AG10803 (cell line): ENCODE measurements at places on chromosomes 3 and 15.

DNA sequence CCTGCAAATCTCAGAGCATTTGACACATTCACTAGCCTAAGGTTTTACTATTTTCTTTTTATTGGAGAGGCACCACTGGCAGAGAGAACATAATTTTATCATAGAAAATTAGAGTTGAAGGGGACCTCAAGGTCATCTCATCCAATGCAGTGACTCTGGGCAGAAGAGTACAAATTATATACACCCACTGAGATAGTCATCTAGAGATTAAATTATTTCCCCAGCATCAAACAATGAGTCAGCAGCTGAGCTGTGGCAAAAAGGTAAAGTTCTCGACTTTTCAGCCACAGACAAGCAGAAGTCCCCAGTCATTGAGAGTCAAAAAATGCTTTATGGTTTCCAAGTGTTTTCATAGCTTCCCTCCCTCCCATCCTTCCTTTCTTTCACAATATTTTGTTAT lies 39.3 kb upstream of the SEMA6D start:
- DNase-seq: no peak

DNA sequence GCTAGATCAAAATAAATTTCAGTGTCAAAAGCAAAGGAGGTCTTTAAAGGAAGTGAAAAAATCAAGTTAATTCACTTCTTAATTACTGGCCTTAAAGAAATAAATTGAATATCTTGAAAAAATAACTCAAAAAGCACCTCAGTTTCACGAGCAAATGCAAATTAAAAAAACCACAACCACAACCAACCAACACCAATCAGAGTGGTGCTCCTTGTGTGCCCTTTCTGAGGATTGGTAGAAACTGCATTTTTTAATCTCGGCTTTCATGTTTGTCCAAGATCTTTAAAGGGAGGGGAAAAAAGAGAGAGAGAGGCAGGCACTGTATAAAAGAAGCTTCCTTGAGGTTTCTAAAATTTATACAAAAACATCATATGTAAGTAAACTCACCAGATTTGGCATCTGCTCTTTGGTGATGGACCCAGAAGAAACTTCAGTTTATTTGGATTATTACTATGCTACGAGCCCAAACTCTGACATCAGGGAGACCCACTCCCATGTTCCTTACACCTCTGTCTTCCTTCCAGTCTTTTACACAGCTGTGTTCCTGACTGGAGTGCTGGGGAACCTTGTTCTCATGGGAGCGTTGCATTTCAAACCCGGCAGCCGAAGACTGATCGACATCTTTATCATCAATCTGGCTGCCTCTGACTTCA lies at the start of gene GPR15:
Gene GPR15 (plus strand): TSS at position 357 of the 653 bp plus-strand sequence. CDS start 56 bp downstream, at position 413.
- no peak for DNase-seq

GRCh38 chr15:57061696-57062095 lies 143.3 kb downstream of the TCF12 start:
- no peak for DNase-seq

GRCh38 chr3:71057526-71057894 lies 526.0 kb downstream of the FOXP1 start:
- no peak for DNase-seq

GRCh38 chr15:34810443-34811129 lies 15.2 kb upstream of the ACTC1 start:
- DNase-seq: peak; percentile 99

- DNase-seq: no peak
These were observed 5.1 kb downstream of the TTC21A start for GRCh38 chr3:39112535-39112934.

GRCh38 chr3:146895026-146895749 lies 290.0 kb upstream of the PLSCR5 start:
- peak; percentile 96 for DNase-seq

GRCh38 chr15:59501597-59501996 lies 63.6 kb downstream of the FAM81A start:
- peak; percentile 29 for DNase-seq

DNA sequence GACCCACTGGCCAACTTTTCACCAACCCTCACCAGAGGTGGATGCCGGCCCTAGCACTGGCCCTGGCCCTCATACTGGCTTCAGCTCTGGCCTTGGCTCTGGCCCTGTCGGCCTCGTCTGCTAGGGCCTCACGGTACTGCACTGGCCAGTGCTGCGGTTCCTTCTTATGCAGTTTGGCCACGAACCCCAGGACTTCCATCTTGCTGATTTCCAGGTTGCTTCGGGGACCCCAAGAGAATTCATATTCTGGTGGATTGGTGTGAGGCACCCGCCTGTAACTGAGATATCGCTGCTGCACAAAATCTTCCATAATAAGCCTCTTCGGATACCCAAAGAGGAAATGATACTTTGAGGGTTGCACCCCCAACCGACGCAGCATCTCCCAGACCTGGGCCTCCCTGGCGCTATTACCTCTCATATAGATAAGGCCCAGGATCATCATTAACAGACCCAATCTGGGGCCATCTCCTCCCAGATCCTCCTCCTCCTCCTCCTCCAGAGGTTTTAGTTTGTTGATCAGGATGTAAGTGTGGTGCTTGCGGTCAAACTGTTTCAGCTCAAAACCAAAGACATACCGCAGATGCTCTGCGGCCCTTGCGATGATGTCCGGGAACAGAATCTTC lies 883 bp downstream of the MAGEF1 start:
- DNase-seq: peak; percentile 73

DNA sequence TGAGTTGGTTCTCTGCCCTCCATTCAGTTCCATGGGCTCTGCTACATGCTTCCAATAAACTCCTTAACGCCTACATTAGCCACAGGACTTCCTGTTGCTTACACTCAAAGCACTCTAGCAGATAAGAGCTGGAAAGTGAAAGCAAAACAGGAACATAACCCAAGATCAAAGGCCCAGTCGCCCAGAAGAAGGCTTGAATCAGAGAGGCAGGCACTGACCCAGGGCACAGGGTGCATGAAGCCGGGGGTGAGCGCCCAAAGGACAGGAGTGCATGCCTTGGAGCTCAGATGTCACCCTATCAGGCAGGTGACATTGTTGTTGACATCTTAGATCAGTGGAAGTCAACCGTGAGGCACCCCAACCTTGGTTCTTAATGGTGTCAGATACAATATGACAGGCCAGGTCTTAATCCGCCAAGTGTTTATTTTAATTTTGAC lies 235.1 kb downstream of the UACA start:
- no peak for DNase-seq

GRCh38 chr3:179671747-179672242 lies 19.0 kb downstream of the USP13 start:
- no peak for DNase-seq

GRCh38 chr3:195052939-195053338 lies 218.0 kb downstream of the XXYLT1 start:
- DNase-seq: no peak

- DNase-seq: peak; percentile 98
These were observed 43.4 kb upstream of the LMCD1 start for GRCh38 chr3:8458238-8458661.

- DNase-seq: no peak
These were observed 69.3 kb upstream of the SOX14 start for GRCh38 chr3:137694836-137695235.

- DNase-seq: no peak
These were observed 44.9 kb downstream of the PTH1R start for GRCh38 chr3:46922426-46922825.

DNA sequence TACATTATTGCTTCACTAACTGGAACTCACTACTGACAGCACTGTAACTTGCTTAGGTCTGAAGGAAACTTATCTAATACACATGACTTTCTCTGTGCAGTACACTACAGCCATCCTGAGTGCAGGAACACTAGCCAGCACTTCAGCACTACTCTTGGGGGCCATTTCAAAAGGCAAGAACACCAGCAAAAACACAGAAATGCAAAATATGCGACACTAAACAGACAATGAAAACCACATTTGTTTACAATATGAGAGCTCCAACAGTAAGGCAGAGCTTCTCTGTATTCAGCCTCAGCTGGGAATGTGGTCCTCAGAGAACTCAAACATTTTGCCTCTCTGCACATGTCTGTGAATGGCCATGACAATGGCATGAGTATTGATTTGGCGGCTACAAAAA lies 109.6 kb downstream of the ARRDC4 start:
- DNase-seq: peak; percentile 92

DNA sequence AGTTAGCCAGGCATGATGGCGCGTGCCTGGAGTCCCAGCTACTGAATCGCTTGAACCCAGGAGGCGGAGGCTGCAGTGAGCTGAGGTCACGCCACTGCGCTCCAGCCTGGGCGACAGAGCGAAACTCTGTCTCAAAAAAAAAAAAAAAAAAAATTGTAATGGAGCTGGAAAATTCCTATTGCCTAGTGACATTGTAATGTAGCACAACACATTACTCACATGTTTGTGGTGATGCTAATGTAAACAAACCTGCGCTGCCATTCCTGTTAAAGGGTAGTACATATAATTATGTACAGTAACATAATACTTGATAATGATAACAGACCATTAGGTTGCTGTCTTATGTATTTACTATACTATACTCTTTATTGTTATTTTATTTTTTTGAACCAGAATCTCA lies 39.1 kb downstream of the KNL1 start:
- peak; percentile 44 for DNase-seq

- DNase-seq: no peak
These were observed 14.8 kb downstream of the PXYLP1 start for GRCh38 chr3:141246224-141246957.

GRCh38 chr3:181683563-181683962 lies 28.2 kb upstream of the SOX2 start:
- no peak for DNase-seq

DNA sequence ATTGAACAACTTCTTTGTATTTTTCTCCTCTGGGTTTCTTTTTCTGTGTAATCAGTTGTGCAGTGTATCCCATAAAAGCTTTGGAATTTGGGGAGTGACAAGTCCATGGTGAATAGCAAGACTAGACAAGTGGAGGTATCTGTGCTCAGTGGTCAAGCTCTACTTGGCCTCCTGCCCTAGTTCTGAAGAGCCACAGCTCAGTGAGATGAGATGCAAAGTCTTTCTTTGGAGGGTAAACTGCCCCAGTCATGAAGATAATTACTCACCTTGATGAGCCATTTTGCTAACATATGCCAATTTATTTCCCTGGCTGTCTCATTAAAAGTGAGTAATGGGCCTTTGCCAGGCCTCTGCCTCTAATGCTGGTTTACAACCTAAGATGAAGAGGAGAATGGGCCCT lies 271.2 kb upstream of the TRIM42 start:
- no peak for DNase-seq

DNA sequence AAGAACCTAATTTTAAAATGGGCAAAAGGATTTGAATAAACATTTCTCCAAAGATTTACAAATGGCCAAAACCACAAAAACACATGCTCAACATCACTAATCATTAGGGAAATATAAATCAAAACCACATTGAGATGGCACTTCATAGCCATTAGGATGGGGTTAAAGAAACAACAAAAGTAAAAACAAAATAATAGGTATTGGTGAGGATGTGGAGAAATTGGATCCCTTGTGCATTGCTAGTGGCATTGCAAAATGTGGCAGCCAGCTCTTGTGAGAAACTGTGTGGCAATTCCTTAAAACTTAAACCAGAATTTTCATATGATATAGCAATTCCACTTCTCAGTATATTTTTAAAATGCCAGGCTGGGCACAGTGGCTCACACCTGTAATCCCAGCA lies 126.5 kb downstream of the STT3B start:
- no peak for DNase-seq

DNA sequence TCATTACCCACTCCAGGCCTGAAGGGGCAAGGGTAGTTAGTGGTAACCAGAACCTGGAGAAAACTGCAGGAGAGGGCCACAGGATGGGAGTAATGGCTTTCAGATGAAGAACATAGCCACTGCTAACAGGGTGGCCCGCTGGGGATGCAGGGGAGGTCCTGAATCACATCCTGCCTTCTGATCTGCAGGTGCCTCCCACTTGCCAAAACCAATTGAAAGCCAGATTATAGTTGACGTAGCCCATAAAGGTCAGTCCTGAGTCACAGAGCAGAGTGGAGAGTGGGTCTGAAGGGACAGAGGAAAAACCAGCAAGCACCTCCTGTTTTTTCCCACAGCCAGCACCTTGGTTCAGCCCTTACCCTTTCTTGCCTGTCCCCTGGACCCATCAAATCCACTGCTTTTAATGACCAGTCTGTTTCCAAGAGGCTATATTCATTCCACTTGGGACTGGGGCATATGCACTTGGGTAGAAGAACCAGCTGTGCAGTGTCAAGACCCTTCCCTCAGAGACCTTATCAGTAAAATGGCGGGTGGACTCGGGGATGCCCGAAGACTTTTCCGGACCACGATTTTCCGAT lies 646 bp upstream of the SLC35G2 start:
- DNase-seq: peak; percentile 76

- no peak for DNase-seq
These were observed 86.1 kb downstream of the CGNL1 start for GRCh38 chr15:57462381-57462780.

GRCh38 chr3:114451561-114452018 lies 157.8 kb downstream of the TIGIT start:
- no peak for DNase-seq

GRCh38 chr15:32899126-32899596 lies 181.4 kb downstream of the GREM1 start:
- DNase-seq: no peak

DNA sequence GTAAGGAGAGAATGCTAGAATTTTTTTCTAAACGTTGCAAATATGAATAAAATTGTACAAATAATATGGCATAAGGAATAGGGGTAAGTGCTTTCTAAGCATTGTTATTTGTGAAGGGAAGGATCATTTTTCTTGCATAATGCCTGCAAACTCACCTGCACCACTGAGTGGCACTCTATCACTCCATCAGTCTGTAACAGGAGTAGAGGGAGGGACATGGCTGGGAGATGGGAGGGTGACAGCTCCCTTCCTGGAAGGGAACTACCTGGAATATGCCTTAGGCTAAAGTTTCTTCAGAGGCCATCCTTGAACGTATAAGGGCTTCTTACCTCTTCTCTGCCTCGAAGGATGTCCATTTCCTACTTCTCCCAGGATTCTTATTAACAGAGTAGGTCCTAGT lies 3.0 kb downstream of the NAALADL2 start:
- DNase-seq: no peak

- no peak for DNase-seq
These were observed 162.4 kb downstream of the PLCL2 start for GRCh38 chr3:17047162-17047561.

DNA sequence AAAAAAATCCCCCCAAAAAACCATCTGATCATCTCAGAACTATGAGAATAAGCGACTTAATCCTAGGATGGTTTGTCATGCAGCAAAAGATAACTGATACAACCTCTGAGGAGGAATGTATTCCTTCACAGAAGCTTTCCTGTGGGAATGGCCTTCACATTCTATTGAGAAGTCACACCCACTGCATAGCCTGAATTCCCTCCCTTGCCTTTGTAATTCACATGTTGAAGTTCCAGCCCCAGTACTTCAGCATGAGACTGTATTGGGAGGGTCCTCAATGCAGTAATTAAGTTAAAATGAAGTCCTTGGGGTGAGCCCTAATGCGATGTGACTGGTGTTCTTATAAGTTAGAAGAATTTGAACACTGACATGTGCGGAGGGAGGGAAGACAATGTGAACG lies 395.2 kb downstream of the TUSC7 start:
- no peak for DNase-seq

GRCh38 chr3:29410220-29410619 lies 129.3 kb downstream of the RBMS3 start:
- DNase-seq: no peak

GRCh38 chr3:127735767-127736693 lies 63.3 kb downstream of the ABTB1 start:
- peak; percentile 80 for DNase-seq
